Activated naive CD4-positive, alpha-beta T cell (primary cell): ENCODE measurements at places on chromosomes 11 and 22.

- DNase-seq = no peak
Measured at GRCh38 chr11:25057861-25058260, 561.0 kb downstream of the LUZP2 start.

DNA sequence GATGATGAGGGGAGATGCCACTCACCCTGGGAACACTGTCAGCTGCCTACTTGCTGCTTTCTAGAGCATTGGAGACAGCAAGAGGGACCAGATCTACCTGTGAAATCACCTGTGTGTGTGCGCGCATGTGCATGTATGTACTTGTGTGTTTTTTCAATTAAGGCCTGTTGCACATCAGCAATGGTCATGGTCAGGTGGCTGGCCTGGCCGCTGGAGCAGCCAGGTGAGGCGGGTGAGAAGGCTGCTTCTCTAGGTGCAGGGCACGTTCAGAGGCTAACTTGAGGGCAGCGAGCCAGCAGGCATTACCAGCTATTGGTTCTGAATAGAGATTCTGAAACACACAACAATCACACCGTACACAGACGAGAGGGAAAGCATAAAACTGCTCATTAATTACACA is 65.1 kb downstream of the PARVG start:
- no peak for DNase-seq

DNA sequence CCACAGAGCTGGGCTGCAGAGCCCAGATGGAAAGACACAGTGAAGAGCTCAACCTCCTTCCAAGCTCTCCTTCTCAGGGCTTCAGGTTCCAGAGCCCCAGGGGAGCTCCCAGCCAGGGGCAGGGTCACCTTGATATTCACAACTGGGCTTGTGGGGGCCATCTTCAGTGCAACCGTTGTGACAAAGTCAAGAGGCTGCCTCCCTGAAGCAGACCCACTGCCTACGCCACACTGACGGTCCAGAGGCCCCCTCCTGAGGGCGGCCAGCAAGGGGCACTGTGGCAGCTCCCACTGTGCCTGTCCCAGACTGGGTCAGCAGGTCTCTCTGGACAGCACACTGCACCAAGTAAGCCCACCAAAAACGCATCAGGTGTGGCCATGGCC is 84.1 kb downstream of the DGCR2 start:
- no peak for DNase-seq

DNA sequence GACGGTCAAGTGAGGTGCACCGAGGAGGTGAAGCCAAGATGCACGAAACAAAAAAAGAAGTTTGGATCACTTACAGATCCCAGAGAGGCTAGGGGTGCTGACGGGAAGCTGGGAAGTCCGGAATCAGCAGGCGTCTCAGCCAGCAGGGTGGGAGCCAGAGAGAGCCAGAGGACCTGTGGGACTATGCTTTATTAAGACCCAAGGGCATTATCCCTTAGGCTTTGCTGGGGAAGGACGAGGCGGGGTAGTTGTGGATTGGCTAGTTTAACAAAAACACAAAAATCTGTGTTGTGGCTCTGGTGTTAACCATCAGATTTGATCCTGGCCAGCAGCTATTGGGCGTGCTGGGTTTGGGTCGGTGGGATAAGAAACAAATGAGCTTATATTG is 427.1 kb downstream of the DYNC2H1 start:
- no peak for DNase-seq

DNA sequence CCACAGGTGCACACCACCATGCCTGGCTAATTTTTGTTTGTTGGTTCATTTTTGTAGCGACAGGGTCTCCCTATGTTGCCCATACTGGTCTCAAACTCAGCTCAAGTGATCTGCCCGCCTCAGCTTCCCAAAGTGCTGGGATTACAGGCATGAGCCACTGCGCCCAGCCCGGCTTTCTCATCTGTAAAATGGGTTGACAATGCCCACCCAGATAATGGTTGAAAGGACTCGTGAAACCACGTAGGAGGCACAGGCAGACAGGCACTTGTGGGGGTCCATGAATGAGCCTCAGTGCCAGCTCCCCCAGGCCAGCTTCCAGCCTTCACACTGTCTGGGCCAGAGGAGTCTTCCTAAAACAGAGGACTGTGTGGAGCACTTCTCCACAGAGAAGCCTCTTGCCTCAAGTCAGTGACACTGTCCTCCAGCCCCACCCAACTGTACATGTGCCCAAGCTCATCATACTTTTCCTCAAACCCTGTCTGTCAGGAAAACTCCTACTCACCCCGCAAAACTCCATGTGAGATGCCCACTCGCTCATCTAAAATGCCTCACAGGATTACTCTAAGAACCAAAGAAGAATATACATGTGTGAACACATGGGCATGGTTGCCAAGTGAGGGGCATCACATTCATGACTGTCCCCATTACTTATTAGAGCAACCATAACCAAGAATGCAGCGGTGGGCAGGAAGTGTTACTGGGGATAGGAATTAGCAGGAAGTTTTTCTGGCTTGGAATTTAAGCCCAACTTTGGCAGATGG is 32.1 kb upstream of the WNT7B start:
- DNase-seq = no peak

DNA sequence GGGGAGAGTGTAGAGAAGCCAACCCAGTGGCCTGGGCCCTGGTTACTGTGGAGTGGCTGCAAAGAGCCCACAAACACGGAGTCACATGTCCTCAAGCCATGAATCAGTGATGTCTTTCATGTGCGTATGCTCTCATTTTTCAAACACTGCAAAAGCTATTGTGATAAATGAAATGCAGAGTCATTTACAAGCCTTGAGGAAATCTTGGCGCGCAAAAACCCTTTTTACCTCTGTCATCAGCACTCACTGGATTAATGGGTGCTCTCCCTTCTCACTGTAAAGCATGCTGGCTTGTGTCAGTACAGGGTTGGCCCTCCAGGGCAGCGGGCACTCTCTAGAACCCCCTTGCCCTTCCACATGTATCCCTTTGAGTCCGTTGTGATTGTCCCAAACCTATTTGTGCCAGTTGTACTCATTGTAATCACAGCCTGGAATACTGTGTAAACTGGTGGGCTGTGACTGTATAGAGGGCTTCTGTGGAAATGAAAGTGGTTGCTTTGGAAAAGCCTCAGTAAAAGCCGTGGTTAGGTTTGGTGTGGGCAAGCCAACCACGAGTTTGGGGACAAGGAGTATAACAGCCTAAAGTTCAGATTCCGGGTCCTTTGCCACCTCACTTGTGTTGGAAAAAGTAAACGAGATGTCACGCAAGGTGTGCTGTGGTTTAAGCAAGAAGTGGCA is 10.4 kb downstream of the GNAZ start:
- no peak for DNase-seq

GRCh38 chr11:66639066-66639813 is 737 bp downstream of the RBM4 start:
- DNase-seq = no peak

GRCh38 chr11:87215236-87215635 is 177.5 kb downstream of the TMEM135 start:
- no peak for DNase-seq

- no peak for DNase-seq
Measured at GRCh38 chr22:42286205-42286604, 15.8 kb upstream of the TCF20 start.

GRCh38 chr11:69003866-69004367 is 9.1 kb downstream of the MRGPRF start:
- DNase-seq = no peak

DNA sequence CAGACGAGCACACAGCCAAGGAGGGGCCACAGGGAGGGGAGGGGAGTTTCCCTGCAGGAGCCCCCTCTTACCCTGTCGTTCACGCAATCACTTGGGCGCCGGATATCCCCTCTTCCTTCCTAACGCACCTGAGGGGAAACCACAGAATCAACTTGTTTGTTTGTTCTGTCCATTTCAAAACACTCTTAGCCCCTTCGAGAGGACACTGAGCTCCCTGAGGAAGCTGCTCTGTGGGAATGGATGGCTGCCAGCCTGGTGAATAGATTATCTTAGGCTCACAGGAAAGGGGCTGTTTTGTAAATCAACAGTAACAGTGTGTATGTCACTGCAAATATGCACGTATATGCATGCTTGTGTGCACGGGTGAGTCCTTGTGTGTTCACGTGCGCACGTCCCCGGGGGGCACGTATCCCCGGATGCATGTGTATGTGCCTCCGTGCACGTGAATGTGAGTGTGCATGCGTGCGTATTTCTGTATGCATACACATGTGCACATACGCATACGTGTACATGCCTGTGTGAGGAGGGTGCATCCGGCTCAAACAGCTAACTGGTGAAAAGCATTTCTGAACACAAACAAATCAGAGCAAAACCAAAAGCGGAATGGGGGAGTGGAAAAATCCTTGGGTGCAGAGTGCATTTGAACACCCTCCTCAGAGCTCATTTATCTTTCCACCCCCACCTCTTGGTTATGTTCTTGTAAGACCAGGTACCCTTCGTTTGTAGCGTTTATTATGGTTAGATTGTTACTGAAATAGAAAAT is 7.2 kb downstream of the ARSA start:
- DNase-seq = no peak

GRCh38 chr11:112617977-112618826 is 343.0 kb upstream of the NCAM1 start:
- DNase-seq = no peak

DNA sequence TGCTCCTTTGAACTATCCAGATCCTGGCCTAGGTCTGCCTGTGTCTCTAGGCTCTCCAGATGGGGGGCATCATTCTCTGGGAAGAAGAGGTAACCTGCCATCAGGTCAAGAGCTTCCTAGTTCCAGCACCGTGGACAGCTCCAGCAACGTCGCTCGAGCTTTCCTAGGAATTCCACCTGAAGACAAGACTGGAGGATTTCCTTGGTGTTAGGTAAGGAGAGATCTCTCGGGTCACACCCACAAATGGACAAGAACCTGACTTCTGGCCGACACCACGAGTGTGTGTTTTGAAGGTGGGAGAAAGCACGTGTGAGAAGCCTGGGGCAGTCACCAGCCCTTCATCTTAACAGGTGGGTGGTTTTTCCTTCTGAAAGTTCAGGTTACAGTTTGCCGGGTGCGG is 1.2 kb downstream of the PRG3 start:
- DNase-seq = no peak

- DNase-seq = no peak
Measured at GRCh38 chr11:122023614-122024250, 92.3 kb downstream of the BLID start.

- DNase-seq = no peak
Measured at GRCh38 chr11:45677770-45678512, 12.5 kb upstream of the CHST1 start.

GRCh38 chr11:79441461-79441875 is 638 bp upstream of the TENM4 start:
- no peak for DNase-seq

GRCh38 chr11:35617687-35618496 is at the start of gene FJX1:
Gene FJX1, plus strand, starts transcription at chr11:35618460. Its CDS starts 177 bp downstream, at chr11:35618637.
- DNase-seq = no peak

GRCh38 chr11:25068451-25068850 is 571.6 kb downstream of the LUZP2 start:
- no peak for DNase-seq

DNA sequence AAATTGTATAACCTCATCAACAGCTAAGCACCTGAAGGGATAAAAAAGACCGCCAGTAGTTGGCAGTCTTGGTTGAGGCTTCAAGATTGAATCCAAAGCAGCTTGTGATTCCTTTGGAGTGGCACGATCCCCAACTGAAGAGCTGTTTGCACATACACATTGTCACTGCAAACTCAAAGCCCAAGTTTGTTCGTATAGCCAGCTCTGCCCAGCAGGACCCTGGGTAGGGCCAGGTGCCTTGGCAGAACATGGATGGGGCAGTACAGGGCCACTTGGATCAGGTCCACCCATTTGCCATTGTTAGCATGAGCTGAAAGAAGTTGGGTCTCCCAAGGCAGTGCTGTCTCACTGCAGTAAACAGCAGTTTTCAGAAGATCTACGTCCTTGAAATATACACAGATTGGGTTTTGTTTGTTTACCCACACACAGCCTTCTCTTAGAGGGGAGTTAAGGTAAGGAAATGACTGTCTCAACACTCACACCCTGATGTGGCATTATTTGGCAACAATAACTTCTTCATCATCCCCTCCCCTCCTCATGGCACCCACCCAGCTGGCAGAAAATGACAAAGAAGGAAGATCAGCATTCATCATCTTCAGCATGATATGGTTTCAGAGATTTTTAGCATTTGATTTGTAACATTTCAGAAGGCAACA is 132.9 kb downstream of the COMMD9 start:
- no peak for DNase-seq

DNA sequence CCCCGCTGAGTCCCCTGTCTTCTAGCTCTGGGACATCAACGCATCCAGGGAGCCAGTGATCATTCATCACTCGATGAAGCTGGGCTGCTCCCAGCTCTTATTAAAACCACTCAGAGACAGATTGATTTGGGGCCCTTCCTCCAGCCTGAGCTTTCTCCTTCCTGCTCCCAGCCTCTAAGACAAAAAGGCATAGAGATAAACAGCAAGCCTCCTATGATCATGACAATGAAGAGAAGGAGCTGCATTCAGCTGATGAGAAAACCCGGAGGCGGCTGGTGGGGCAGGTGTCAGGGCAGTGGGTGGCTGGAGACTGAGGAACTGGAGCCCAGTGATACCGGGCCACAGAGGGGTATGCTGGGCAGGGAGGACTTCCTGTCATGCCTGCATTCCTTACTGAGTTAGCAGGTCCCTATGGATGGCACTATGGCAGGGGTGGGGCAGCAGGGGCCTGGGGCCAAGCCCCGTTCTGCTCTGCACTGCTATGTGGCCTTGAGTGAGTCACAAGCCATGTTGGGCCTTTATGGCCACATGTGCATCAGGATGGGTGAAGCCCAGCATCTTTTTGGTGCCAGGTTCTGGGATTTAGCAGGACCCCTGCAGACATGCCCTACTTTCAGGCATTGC is 20.2 kb downstream of the PVALB start:
- no peak for DNase-seq

GRCh38 chr11:11973361-11973800 is 35.0 kb downstream of the DKK3 start:
- no peak for DNase-seq

DNA sequence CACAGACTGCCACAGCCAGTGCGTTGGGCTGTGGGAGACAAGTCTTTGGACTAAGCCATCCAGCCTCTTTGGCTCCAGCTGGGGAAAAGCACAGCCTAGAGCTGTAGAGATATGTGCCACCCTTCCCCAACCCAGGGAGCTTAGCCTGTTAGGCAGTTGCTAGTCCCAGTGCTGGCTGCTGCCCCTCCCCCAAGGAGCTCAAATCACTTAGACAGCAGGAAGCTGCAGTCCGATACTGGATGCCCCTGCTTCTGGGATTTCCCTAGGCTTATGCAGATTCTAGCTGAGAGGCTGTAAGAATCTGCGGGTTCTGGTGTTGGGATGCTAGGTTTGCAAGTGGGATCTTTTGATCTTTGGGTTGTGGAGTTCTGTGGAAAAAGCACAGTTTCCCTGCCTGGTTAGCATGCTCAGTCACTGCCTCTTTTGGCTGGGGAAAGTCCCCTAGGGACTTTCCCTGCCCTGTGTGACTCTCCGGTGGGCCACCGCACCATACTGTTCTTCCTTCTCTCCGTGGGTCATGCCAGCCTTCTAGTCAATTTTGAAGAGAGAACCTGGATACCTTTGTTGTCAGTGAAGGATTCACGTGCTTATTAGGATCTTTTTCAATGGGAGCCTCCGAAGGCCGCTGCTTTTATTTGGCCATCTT is 792.0 kb downstream of the KCNA4 start:
- DNase-seq = no peak

DNA sequence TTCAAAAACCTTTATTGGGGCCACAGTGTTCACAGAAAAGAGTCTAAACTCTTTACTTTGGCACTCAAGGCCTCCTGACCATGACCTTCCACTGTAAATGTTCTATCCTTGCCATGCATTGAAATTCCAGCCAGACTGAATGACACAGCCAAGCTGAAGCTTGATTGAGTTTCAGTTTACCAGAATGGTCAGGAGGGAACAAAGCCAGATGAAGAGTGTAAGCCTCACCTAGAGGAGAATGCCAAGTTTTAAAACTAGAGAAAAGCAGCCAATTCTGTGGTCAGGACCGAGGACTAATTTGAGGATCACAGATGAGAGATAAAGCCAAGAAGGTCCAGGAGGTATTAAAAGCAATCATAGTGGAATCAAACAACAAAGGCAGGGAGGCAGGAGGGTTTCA is 215.3 kb downstream of the KCNA4 start:
- no peak for DNase-seq
